ENCODE measurements at places on chromosomes 11 and 22. TPM values are rescaled to one million over a fixed set of nuclear protein-coding genes. Genes with fewer than 3 reads are reported as not detected.

DNA sequence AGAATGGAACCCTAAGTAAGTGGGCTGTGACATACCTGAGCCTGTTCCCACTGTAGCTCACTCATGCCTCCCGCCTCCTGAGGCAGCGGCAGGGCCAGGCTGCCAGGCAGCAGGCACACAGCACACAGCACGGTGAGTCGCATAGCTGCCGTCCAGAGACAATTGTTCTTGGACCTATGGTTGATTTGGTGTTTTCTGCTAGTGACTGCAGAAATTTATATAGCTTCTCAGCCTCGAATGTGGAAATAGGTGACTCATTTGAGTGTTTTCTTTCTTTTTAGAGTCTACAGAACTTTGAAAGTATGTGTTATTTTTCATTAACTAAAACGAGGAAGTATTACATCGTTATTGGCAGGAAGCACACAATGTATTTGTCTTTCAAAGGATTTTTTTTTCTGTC is at the start of gene MMP7:
MMP7 (minus strand) TSS at position 190 of the 400 bp plus-strand sequence; CDS start at position 143, 47 bp downstream.
- H3K27ac ChIP-seq: no peak within 1 kb of the TSS
- no peak within 1 kb of the TSS for H3K4me3 ChIP-seq
- H3K4me1 ChIP-seq: no peaks in the 10 kb centered on the region
- H3K36me3 ChIP-seq: no peaks in the 10 kb centered on the region
- H3K27me3 ChIP-seq: peaks cover 15% of the 10 kb centered on the region

The SYT12 gene
- total RNA-seq: not detected

- H3K27ac ChIP-seq: no peak overlapping the region
- peaks cover 1% of the 10 kb centered on the region for H3K4me1 ChIP-seq
- no peak overlapping the region for H3K4me3 ChIP-seq
- no peaks in the 10 kb centered on the region for H3K36me3 ChIP-seq
- H3K27me3 ChIP-seq: peaks cover 42% of the 10 kb centered on the region
Observed at GRCh38 chr11:43548916-43549315, 131.6 kb upstream of the HSD17B12 start.

The KRTAP5-7 gene
- total RNA-seq: not detected

GRCh38 chr11:133797554-133797953 is 47.8 kb downstream of the SPATA19 start:
- H3K27me3 ChIP-seq: no peaks in the 10 kb centered on the region
- H3K27ac ChIP-seq: no peak overlapping the region
- H3K4me1 ChIP-seq: no peaks in the 10 kb centered on the region
- H3K36me3 ChIP-seq: no peaks in the 10 kb centered on the region
- DNase-seq: no peak
- no peak overlapping the region for H3K4me3 ChIP-seq

GRCh38 chr22:37430941-37431340 is 3.7 kb upstream of the ELFN2 start:
- H3K4me3 ChIP-seq: no peak overlapping the region
- H3K27me3 ChIP-seq: peaks cover 39% of the 10 kb centered on the region
- H3K36me3 ChIP-seq: peaks cover 11% of the 10 kb centered on the region

GRCh38 chr11:115462004-115462541 is 42.1 kb downstream of the CADM1 start:
- H3K4me1 ChIP-seq: no peaks in the 10 kb centered on the region
- H3K27me3 ChIP-seq: no peaks in the 10 kb centered on the region
- no peak for DNase-seq
- no peak overlapping the region for H3K4me3 ChIP-seq
- no peak overlapping the region for H3K27ac ChIP-seq

- DNase-seq: no peak
- no peak overlapping the region for H3K4me3 ChIP-seq
- H3K27me3 ChIP-seq: no peaks in the 10 kb centered on the region
- peaks cover 57% of the 10 kb centered on the region for H3K36me3 ChIP-seq
- no peak overlapping the region for H3K27ac ChIP-seq
Observed at GRCh38 chr22:31575190-31575589, 78.9 kb downstream of the SFI1 start.

The APOL1 gene
- total RNA-seq: 63.0 TPM

DNA sequence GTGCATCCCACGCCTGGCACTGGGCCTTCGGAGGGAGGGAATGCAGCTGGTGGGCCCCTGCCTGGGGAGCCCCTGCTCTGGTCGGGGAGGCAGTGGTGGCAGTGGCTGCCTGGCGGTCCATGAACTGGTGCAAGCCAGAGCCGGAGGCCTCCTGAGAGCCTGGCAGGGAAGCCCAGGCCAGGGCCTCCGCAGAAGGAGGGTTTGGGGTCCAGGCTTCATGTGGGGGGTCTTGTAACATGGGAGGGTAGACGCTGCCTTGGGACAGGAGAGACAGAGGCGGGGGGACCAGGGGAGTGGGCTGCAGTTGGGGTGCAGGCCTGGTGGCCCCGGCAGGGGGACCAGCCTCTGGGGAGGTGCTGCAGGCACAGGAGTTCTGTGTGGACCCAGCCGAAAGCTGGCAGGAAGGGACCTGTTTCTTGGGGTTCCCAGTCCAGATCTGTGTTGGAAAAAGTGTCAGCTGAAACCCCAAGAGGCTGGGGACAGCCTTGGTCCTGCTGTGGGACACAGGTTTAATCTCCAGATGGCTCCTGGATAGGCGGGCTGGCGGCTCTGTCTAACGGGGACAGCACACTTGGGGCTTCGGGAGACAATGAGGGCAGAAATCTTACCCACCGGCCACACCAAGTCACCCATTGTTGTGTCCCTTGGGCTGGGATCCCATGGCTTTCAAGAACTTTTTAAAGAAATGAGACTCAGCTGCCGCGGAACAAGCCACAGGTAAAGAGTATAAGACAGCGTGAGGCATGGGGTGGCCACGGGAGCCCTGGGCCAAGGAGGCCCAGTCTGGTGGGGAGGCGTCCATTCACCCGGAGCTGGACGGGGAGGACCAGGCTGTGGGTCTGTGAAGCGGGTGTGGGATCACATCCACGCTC is 73.5 kb downstream of the KCNQ1 start:
- no peak overlapping the region for H3K4me3 ChIP-seq
- no peaks in the 10 kb centered on the region for H3K36me3 ChIP-seq
- no peaks in the 10 kb centered on the region for H3K4me1 ChIP-seq
- no peak overlapping the region for H3K27ac ChIP-seq
- no peaks in the 10 kb centered on the region for H3K27me3 ChIP-seq

The KCTD21 gene
- total RNA-seq: 9.3 TPM

- no peak overlapping the region for H3K27ac ChIP-seq
- no peak for DNase-seq
- no peaks in the 10 kb centered on the region for H3K4me1 ChIP-seq
- no peaks in the 10 kb centered on the region for H3K27me3 ChIP-seq
- H3K4me3 ChIP-seq: no peak overlapping the region
Observed at GRCh38 chr11:103652013-103652412, 384.4 kb upstream of the DDI1 start.

The GGTLC2 gene
- not detected for total RNA-seq

DNA sequence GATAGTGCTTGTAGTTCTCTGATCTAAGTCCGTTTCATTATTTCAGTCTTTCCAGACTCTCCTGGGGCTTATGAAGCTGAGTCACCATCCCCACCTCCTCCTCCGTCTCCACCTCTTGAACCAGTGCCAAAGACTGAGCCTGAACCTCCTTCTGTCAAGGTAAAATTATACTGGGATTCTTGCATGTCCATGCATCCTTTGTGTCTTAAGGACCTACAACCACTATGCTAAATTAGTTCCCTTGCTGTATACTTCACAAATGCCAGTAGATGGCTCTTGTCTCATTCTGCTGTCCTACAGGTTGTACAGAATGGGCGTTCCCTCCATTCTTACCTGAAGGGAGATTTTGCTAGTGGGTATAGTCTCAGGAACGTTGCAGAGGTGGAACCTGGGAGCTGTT is 42.2 kb downstream of the POLD3 start:
- no peak overlapping the region for H3K4me3 ChIP-seq
- peaks cover 19% of the 10 kb centered on the region for H3K4me1 ChIP-seq
- peaks cover 86% of the 10 kb centered on the region for H3K36me3 ChIP-seq
- H3K27me3 ChIP-seq: no peaks in the 10 kb centered on the region
- no peak for DNase-seq

- H3K27ac ChIP-seq: no peak overlapping the region
- peaks cover 7% of the 10 kb centered on the region for H3K27me3 ChIP-seq
- H3K4me3 ChIP-seq: no peak overlapping the region
- DNase-seq: no peak
Observed at GRCh38 chr11:113401718-113402117, 14.1 kb downstream of the ANKK1 start.

The STARD10 gene
- total RNA-seq: 11.6 TPM

DNA sequence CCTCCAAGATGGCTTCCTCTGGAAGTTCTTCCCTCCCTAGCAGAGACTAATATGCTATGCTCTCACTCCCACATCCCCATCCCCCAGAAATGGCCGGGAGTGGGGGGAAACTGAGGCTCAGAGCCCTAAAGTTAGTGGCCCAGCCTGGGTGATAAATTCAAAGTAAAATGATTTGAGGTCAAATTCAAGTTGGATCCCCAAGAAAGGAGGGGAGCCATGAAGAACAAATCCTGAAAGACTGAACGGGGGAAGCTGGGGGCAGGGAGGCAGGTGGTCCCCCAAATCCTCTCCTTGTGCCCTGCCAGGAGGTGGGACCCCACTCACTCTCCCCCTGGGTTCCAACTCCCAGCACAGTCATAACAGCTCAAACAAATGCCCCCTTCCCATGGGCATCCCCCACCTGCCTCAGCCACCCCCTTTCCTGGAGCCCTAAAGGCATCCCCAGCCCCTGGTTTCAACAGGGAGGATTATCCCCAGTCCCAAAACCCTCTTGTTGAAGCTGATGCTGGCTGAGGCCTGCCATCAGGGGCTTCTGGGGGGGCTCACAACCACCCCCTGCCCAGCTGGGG is 1.1 kb downstream of the CBX6 start:
- no peak for DNase-seq
- peak overlapping the region; percentile 92 for H3K4me3 ChIP-seq
- H3K27me3 ChIP-seq: peaks cover 13% of the 10 kb centered on the region
- peaks cover 29% of the 10 kb centered on the region for H3K36me3 ChIP-seq
- peaks cover 53% of the 10 kb centered on the region for H3K4me1 ChIP-seq

DNA sequence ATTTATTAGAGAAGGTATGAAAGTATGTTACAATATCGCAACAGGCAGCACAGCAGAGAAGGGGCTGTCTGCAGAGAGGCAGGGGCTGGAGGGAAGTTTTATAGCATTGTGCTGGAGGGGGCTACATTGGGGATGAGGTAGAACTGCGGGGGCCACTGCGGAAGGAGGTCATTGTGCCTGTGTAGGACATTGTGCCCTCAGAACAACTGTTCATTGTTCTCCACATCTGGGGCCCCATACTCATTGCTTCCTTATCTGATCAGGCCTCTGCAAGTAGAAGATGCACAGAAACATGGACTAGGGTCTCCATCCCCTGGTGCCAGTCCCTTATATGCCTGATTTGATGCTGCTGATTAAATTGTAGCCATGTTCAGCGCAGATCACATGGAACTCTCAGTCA is 12.1 kb downstream of the NADSYN1 start:
- no peaks in the 10 kb centered on the region for H3K4me1 ChIP-seq
- no peaks in the 10 kb centered on the region for H3K27me3 ChIP-seq
- DNase-seq: no peak

The OR52D1 gene
- not detected for total RNA-seq

DNA sequence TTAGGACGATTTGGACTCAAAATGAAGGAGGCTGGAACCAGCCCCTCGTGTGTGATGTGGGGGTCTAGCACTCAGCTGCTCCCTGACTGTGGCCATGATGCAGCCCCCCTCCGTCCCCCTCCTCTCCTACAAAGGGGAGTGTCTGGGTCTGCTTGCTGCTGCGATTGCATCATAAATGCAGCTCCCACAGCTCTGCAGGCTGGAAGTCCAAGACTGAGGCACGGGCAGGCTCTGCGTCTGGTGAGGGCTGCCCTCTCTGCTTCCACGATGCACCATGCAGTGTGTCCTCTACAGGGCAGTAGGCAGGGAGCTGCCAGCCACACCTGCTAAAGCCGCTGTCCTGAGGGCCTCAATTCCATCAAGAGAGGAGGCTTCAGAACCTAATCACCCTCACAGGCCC is 432.1 kb downstream of the BRD1 start:
- no peak for DNase-seq
- no peaks in the 10 kb centered on the region for H3K4me1 ChIP-seq
- no peaks in the 10 kb centered on the region for H3K36me3 ChIP-seq
- no peak overlapping the region for H3K27ac ChIP-seq
- no peaks in the 10 kb centered on the region for H3K27me3 ChIP-seq

The DRICH1 gene
- 0.38 TPM for total RNA-seq

- no peak overlapping the region for H3K27ac ChIP-seq
- H3K4me1 ChIP-seq: peaks cover 3% of the 10 kb centered on the region
- no peak for DNase-seq
- H3K4me3 ChIP-seq: no peak overlapping the region
- H3K36me3 ChIP-seq: peaks cover 44% of the 10 kb centered on the region
Observed at GRCh38 chr22:49897015-49897684, 21.1 kb downstream of the ALG12 start.

The RAB39A gene
- total RNA-seq: 0.28 TPM

DNA sequence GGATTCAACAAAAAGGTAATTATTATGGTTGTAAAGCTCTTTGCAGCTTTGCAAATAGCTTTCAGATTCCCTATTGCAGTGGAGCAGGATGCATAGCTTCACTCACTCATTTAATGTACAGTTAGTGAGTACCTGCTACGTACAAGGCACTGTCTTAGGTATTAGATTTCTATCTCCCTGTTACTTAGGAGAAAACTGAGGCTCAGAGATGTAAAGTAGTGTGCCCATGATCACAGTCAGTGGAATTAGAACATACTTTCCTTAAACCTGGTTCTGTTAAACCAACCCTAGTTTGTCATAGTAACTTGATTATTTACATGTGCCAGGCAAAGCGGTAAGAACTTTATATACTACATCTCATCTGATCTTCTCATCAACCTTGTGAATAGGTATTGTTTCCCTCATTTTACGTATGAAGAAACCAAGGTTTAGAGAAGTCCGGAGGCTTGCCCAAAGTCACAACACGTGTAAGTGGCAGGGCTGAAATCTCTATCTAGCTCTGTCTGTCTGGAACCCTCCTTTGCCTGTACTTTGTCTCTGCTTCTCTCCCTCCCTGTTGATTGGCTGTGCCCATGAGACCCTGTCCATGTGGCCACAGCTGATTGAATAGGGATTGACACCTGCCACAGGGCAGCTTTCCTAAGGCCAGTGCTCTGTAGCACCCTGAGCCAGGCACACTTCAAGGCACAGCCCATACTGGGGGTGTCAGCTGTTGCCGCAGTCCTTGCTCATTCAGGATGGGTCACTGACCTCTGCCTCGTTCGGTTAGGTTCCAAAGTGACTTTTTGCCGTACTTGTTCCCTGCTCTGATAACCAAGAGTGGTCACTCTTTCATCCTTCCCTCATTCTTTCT is 63.8 kb upstream of the PRSS23 start:
- DNase-seq: no peak
- no peaks in the 10 kb centered on the region for H3K36me3 ChIP-seq
- peaks cover 7% of the 10 kb centered on the region for H3K4me1 ChIP-seq
- H3K4me3 ChIP-seq: no peak overlapping the region

All from activated CD4-positive, alpha-beta memory T cell treated with anti-CD3 and anti-CD28 coated beads, Interleukin-2, amount 10 ng/mL, durations not matched to agents 7 days and 5 days (primary cell).